ENCODE measurements at places on chromosomes 11 and 22. TPM values are rescaled to one million over a fixed set of nuclear protein-coding genes. Genes with fewer than 3 reads are reported as not detected.

- H3K27ac ChIP-seq: no peak overlapping the region
- H3K27me3 ChIP-seq: 0 out of 2 replicates have a peak, but pooled peaks cover 4% of the 10 kb centered on the region
- H3K36me3 ChIP-seq: no peaks in the 10 kb centered on the region
- H3K4me3 ChIP-seq: no peak overlapping the region
Measured at GRCh38 chr22:28328756-28329155, 350.9 kb downstream of the TTC28 start.

The CRY2 gene
- 12.5 TPM for total RNA-seq

DNA sequence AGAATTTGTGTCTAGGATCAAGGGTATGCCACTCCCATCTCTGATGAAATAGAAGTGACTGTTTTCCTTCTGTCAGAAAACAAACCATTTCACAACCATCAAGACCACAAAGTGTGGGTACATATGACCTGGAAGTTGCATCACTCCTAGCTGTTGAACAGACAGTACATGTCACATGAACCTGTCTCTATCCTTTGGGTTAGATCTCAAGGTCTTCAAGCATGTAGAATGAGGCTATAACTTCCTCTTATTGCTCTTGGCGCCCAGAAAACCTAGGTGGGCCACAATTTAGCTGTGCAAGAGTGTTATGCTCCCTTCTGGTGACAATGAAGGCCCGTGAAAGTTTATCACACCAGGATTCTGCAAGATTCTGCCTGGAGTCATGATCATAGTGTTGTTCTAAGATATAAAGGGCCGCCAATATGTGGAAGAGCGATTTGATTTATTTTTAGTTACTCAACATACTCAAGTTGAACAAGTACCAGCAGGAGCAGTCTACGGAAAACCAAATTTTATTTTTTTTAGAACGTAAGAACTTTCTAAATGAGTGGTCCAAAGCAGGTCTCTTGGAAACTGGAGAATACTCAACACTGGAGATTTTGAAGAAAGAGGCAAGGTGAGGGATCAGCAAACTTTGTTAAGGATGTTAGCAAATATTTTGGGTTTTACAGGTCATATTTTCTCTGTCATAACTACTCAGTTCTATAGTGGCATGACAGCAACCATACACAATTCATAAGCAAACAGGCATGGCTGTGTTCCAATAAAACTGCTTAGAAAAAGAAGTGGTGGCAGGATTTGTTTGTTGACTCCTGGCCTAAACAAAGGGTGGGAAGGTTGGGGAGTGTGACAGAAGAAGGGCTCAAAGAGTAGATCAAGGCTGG lies 101.8 kb downstream of the USP35 start:
- no peak for DNase-seq
- no peaks in the 10 kb centered on the region for H3K27me3 ChIP-seq
- no peaks in the 10 kb centered on the region for H3K36me3 ChIP-seq
- H3K27ac ChIP-seq: no peak overlapping the region

The TSKU gene
- not detected for total RNA-seq

The GAL gene
- total RNA-seq: not detected

The MUC15 gene
- total RNA-seq: not detected

DNA sequence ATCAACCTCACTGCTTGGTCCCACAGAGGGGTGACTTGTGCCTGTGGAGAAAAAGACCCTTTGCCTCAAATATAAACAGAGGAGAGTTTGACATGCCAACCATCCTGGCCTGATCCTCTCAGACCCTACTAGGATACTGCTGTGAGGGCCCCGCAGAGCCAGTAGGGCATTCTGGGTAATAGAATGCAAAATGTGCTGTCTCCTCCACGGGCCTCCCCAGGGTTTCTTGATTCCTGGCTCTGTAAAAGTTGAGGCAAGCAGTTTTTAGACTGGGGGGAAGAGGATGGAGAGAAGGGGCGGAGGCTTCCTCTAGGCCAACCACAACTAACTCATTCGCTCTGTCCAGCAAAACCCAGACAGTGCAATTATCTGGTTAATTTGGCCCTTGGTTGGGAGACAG lies 81.7 kb downstream of the SYN3 start:
- DNase-seq: no peak
- H3K27ac ChIP-seq: no peak overlapping the region
- H3K27me3 ChIP-seq: no peaks in the 10 kb centered on the region
- H3K4me3 ChIP-seq: no peak overlapping the region
- no peaks in the 10 kb centered on the region for H3K36me3 ChIP-seq

DNA sequence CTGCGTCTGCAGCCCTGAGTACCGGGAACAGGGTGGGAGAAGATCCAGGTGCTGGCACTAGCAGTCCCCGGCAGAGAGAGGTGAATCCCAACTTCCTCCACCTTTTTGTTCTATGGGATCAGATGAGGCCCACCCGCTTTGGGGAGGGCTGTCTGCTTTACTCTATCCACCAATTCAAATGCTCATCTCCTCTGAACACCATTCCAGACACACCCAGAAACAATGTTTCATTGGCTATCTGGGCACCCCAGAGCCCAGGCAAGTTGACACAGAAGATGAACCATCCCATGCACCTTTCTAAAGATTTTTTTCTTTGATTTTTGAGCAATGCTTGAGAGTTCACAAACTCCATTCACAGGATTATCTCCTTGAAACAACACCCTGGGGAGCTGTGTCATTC lies 78.0 kb downstream of the PARVB start:
- H3K27me3 ChIP-seq: no peaks in the 10 kb centered on the region
- no peak overlapping the region for H3K27ac ChIP-seq
- no peaks in the 10 kb centered on the region for H3K4me1 ChIP-seq

- H3K27ac ChIP-seq: no peak overlapping the region
- no peak for DNase-seq
- no peaks in the 10 kb centered on the region for H3K27me3 ChIP-seq
- H3K4me1 ChIP-seq: no peaks in the 10 kb centered on the region
- H3K4me3 ChIP-seq: no peak overlapping the region
Measured at GRCh38 chr11:127609025-127609773, 608.6 kb upstream of the KIRREL3 start.

GRCh38 chr11:1513326-1514296 lies 27.0 kb upstream of the MOB2 start:
- no peaks in the 10 kb centered on the region for H3K4me1 ChIP-seq
- H3K4me3 ChIP-seq: no peak overlapping the region
- H3K27ac ChIP-seq: no peak overlapping the region
- H3K27me3 ChIP-seq: no peaks in the 10 kb centered on the region

DNA sequence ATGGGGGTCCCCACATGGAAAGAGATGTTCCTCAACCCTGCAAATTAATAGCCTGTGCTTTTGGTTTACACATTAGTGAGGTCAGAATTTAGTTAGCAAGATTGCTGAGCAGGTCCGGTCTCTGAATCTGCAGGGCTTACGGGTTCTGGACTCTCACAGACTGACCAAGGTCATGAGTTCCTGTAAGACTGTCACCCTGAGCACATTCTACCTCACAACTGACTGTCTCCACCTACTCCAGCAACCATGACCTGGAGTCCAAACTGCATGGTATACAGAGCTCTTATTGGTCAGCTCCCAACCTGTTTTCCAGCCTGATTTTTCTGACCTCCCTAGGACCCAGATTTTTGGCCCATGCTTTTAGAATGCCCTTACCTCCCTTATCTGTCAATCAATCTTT lies 28.2 kb downstream of the DKK3 start:
- no peaks in the 10 kb centered on the region for H3K36me3 ChIP-seq
- no peak for DNase-seq
- H3K27ac ChIP-seq: no peak overlapping the region
- H3K4me3 ChIP-seq: no peak overlapping the region
- no peaks in the 10 kb centered on the region for H3K27me3 ChIP-seq

- H3K4me1 ChIP-seq: peaks cover 92% of the 10 kb centered on the region
- H3K4me3 ChIP-seq: no peak overlapping the region
Measured at GRCh38 chr11:68500206-68500605, 39.7 kb downstream of the PPP6R3 start.

DNA sequence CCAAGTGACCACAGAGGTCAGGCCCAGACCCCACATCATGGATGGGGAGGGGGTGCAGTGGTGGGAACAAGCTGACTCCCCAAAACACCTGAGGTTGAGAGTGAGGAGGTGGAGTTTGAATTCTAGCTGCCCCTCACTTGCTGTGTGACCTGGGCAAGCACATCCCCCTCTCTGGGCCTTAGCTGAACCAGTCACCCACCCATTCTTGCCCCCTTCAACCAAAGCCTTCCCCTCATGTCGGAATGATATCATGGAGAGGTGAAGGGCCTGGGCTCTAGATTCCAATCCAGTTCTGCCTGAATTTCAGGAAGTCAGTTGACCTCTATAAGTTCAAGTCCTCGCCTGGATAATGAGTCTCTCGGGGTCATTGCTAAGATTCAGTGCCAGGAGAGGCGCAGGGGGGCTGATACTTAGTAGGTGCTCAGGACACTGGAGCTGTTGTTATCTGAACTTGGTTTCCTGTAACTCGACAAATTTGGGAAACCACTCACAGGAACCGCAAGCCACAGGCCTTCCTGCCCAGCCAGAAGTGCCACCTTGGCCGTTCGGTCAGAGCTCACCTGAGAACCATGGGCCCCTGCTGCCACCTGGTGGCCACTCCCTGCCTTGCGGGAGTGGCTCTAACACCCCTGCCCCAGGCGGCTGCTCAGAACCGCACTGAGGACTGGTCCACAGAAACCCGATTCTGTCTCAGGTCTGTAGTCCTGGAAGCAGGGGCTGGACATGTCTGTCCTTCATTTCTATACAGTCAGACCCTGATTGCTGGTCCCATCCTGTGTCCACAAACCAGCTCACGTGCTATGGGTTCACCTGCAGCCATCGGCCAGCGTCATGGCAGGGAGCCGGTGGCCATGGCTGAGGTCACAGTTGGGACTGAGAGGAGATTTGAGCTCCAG lies 6.9 kb downstream of the CDC42EP1 start:
- H3K4me1 ChIP-seq: peaks cover 10% of the 10 kb centered on the region
- H3K27me3 ChIP-seq: no peaks in the 10 kb centered on the region
- no peaks in the 10 kb centered on the region for H3K36me3 ChIP-seq
- H3K4me3 ChIP-seq: no peak overlapping the region
- DNase-seq: peak; percentile 93

DNA sequence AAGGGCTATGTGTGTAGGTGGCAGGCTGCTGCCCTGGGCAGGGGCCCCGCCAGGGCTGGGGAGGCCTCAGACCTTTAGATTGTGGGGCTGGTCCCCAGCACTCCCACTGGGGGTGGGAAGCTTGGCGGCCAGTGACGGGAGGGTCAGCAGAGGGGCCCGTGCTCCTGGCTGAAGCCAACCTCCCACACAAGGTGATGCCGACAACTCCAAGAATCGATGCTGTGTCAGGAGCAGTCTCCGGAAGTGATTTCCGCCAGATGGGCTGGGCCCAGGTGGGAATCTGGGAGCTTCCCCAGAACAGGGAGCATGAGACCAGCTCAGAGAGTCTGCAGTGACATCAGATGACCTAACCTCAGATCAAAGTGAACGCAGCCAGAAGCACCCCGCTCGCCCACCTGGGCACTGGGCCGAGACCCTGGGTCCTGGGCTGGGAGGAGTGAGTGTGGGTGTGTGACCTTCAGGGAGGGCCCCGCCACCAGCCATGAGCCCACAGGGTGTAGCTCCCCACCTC lies 7.7 kb downstream of the TRPM5 start:
- no peaks in the 10 kb centered on the region for H3K27me3 ChIP-seq
- no peak overlapping the region for H3K4me3 ChIP-seq
- no peaks in the 10 kb centered on the region for H3K4me1 ChIP-seq
- no peak for DNase-seq
- no peaks in the 10 kb centered on the region for H3K36me3 ChIP-seq
- H3K27ac ChIP-seq: no peak overlapping the region

DNA sequence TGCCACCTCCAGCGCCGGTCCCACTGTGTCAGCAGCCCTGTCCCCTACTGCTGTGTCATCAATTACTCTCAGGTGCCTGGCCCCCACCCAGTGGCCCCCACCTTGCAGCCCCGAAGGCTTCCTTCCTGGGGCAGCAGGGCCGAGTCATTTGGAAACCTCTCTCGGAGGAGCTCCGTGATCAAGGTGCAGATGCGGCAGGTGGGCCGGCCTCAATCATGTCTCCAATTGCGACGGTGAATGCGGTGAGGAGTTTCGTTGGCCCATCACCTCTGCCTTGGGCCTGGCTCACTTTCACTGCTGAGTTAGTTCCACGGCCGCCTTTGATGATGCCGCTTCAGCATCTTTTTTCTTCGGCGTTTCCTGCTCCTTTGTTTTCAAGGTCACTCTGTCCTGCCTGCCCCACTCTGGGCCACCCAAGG lies 11.3 kb upstream of the CXCR5 start:
- no peaks in the 10 kb centered on the region for H3K27me3 ChIP-seq
- H3K4me1 ChIP-seq: peaks cover 32% of the 10 kb centered on the region
- no peak overlapping the region for H3K27ac ChIP-seq
- DNase-seq: no peak
- no peaks in the 10 kb centered on the region for H3K36me3 ChIP-seq

DNA sequence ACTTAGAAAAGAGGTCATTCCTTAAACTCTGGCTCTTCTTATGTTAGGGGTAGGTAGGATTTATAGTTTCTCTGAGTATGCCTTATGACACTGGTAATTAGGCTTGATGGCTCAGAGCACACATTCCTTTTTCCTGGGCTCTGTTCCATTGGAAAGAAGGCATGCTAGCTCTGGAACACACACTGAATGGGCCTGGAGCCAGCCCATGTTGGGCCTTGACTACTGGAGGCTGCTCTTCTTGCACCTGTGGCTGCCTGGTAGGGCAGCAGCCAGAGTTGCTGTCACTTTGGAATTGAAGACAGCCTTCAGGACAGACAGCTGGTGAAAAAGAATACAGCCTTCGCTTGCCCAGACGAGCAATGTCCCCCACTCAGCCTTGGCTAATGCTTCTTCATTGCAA lies 18.2 kb downstream of the MCAM start:
- no peak overlapping the region for H3K4me3 ChIP-seq
- no peaks in the 10 kb centered on the region for H3K36me3 ChIP-seq
- no peak for DNase-seq
- no peaks in the 10 kb centered on the region for H3K27me3 ChIP-seq
- H3K27ac ChIP-seq: no peak overlapping the region

The FLRT1 gene
- not detected for total RNA-seq

The PEX16 gene
- 83.3 TPM for total RNA-seq

The PRDM11 gene
- total RNA-seq: 2.7 TPM

DNA sequence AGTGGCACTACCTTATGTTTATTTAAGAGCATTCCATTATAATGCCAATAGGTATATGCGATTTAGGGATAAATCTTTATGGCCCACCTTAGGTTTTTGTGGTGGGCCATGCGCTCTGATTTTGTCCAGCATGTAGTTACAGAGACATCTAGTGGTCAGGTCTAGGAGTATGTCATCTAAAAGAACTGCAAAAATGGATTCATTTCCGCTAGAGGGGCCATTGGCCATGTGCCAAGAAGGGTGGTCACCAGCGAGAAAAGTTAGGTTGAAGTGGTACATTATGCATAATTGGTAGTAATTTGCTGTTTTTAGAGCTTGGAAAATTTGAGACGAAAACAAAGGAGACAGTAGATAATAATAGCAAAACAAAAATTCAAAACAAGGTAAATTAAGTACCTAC lies 27.7 kb downstream of the LRRC4C start:
- no peak overlapping the region for H3K4me3 ChIP-seq
- peak; percentile 45 for DNase-seq
- H3K27me3 ChIP-seq: no peaks in the 10 kb centered on the region
- no peaks in the 10 kb centered on the region for H3K4me1 ChIP-seq

GRCh38 chr11:69355959-69356702 lies 62.2 kb downstream of the MYEOV start:
- no peak overlapping the region for H3K27ac ChIP-seq
- no peaks in the 10 kb centered on the region for H3K27me3 ChIP-seq
- no peak overlapping the region for H3K4me3 ChIP-seq
- H3K4me1 ChIP-seq: no peaks in the 10 kb centered on the region
- no peaks in the 10 kb centered on the region for H3K36me3 ChIP-seq

Data from Karpas-422 (cell line).